ENCODE measurements at places on chromosomes 12 and 14.

DNA sequence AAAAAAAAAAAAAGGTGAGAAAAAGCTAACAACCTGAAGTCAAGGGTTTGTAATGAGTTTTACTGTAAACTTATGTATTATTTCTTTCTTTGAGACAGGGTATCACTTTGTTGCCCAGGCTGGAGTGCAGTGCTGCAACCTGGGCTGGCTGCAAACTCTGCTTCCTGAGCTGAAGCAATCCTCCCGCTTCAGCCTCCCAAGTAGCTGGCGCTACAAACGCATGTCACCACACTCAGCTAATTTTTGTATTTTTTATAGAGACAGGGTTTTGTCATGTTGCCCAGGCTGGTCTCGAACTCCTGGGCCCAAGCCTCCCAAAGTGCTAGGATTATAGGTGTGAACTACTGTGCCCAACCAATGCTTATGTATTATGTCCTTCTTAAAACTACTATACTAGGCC, 9.2 kb downstream of the ATF7 start:
- no peak for DNase-seq

GRCh38 chr12:27696293-27696652, at the start of gene REP15:
Gene REP15 (plus strand): TSS chr12:27696447. CDS start chr12:27696563, 116 bp downstream.
- no peak for DNase-seq

- no peak for DNase-seq
These were observed 19.5 kb downstream of the ARL6IP4 start for GRCh38 chr12:122999986-123000420.

DNA sequence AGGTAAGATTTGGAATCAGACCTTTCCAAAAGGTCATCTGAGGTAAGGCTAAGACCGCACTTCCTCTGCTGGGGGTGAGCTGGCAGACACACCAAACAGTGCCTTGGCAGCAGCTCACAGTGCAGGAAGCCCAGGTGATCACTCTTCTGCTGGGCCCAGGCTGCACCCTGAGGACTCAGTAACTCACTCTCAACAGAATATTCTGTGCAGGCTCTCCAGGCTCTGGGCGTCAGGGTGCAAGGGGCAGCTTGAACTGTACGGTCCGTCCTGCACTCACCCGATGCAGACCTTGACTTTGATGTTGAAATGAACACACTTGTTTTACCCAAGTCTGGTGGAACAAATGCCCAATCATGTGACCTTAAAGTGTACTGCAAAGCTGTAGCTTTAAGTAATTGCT, 6.0 kb downstream of the ALKBH2 start:
- no peak for DNase-seq

DNA sequence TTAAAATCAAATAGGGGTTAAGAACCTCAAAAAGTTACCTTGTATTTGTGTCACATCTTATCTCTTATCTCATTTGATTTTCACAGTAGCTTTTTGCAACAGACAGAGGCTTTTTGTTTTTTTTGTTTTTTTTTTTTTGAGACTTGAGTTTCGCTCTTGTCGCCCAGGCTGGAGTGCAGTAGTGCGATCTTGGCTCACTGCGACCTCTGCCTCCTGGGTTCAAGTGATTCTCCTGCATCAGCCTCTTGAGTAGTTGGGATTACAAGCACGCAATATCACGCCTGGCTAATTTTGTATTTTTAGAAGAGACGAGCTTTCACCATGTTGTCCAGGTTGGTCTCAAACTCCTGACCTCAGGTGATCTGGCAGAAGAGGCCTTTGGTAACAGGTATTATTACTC, 25.7 kb downstream of the RDH12 start:
- no peak for DNase-seq

DNA sequence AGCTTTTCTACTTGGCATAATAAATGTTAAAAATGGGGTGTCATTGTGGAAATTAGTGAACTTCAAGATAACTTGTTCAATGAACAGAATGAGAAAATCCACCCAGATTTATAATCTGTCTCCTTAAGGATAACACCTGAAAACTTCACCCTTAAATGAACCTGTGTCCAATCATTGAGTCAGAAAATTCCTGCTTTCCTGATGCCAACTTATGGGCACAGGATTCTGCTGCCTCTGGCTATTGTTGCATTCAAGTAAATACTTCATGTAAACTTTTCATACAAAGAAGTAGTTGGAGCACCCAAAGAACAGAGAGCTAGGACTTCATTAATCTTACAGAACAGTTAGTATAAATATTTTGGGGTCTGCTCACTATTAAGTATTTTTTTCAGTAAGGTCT, 98.9 kb upstream of the PLEKHA5 start:
- DNase-seq = no peak

DNA sequence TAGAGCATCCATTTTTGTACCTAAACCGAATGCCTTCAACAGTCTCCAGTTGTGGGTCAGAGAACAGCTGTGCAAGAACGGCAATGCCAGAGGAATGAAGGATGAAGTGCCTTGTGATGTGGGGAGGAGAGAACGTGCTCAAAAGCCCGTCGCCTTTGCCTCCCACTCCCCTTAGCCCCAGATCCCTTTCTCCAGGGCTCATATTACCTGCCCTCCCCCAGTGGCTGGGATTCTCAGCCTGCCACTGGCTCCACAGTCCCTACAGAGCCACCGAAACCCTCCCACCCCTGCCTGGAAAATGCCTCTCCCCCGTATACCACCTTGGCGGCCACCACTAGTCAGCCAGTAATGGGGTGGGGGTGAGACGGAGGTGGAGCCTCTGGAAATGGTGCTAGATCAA, 158.5 kb downstream of the ZFP36L1 start:
- no peak for DNase-seq

GRCh38 chr14:72826039-72826438, 67.9 kb downstream of the DPF3 start:
- DNase-seq = no peak

DNA sequence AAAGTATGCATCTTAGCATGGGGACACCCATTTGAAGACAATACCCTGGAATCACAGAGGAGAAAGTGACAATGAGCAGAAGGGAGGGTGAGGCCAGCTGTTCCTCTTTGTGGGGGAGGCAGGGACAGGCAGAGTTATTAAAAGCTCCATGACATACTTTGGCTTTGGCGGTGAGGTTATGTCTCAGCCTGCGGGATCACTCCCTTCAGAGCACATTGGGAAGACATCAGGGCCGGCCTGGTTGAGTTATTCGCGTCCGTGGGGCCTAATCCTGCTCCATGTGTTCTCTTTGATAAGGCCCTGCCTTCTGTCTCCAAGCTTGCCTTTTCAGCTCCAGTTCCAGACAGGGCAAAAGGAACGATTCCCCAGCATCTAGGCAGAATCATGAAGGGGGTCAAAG, 98.8 kb upstream of the NTF3 start:
- DNase-seq = peak; percentile 7

DNA sequence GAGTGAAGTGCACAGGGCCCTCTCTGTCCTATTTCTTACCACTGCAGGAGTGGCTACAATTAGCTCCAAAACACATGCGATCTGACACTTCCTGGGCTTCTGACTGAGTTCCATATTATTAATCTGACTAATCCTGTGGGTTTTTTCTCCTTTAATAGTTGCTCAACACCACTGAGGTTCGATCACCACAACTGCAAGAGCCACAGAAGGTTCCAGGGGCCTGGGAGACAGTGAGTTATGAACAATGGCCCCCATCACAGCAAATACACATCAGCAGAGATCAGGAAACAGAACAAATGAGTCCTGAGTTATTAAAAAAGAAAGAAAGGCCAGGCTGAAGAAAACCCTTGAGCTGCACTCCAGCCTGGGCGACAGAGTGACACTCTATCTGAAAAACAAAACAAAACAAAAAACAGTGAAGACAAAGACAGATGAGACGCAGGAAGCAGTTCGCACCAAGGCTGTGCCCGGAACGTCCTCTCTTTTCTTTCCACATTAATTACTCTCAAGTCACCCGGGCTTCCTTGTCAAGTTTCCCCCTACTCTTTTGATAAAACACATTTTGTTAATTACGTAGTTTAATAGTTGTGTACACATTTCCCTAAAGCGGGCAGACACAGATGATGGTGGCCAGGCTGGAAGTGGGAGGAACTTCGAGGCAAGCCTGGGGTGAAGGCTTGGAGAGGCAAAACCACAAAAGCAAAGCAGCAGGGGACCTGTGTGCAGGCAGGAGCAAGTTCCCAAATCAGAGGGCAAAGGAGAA, 42.7 kb downstream of the CDC42BPB start:
- DNase-seq = peak; percentile 68

- DNase-seq = peak; percentile 42
These were observed 2.2 kb upstream of the DCD start for GRCh38 chr12:54650409-54650808.

GRCh38 chr12:27148791-27149190, 66.4 kb upstream of the C12orf71 start:
- DNase-seq = peak; percentile 8

GRCh38 chr14:104931771-104932675, 7.3 kb downstream of the PLD4 start:
- no peak for DNase-seq

GRCh38 chr12:120376934-120377572, 8.1 kb upstream of the MSI1 start:
- no peak for DNase-seq

DNA sequence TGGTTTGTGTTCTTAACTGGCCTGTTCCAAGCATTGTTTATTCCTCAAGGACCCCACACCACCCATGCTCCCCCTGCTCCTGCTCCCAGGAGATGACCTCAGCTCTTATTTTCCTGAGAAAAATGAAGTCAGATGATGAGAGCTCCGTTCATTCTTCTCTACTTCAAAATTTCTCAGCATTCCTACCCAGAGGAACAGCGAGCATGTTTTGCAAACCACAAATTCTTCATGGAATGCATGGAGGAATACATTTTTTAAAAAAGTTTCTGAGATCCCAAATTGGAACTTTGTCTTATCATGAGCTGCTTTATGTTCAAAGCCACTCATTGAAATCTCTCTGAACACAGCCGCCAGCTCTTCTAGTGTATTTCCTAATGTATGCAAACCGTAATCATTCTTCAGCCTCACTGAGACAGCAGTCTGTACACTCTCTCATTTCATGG, 44.9 kb downstream of the SYNE2 start:
- DNase-seq = no peak

DNA sequence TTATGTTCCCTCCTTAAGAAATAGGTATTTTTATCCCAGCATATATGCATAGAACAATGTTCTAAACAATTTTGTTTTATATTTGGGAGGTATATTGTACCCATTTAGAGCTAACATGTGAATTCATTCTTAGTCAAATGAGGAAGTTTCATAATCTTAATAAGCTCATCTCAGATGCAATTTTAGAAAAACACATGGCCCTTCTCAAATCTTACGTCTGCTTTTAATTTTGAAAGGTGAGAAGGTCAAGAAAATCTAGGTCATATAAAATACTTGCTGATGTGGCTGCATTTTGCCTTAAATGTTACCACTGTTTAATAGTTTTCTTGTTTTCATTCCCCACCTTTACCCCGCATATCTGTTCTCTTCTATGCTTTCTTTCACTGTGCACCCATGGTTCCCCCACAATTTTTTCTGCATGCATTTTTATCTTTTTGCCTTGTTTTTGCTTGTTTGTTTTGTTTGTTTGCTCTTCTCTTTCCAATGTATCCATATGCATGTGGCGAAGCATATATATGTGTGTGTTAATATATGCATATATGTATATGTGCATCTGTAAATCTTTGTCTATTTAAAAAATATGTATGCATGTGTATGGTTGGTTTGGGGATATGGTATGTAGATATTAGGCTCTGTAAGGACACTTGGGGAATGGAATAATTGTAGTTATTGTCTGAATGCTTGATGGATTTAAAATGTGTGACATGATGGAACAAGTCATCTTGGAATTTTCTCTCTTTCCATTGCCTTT, 317.1 kb downstream of the BCAT1 start:
- DNase-seq = no peak

DNA sequence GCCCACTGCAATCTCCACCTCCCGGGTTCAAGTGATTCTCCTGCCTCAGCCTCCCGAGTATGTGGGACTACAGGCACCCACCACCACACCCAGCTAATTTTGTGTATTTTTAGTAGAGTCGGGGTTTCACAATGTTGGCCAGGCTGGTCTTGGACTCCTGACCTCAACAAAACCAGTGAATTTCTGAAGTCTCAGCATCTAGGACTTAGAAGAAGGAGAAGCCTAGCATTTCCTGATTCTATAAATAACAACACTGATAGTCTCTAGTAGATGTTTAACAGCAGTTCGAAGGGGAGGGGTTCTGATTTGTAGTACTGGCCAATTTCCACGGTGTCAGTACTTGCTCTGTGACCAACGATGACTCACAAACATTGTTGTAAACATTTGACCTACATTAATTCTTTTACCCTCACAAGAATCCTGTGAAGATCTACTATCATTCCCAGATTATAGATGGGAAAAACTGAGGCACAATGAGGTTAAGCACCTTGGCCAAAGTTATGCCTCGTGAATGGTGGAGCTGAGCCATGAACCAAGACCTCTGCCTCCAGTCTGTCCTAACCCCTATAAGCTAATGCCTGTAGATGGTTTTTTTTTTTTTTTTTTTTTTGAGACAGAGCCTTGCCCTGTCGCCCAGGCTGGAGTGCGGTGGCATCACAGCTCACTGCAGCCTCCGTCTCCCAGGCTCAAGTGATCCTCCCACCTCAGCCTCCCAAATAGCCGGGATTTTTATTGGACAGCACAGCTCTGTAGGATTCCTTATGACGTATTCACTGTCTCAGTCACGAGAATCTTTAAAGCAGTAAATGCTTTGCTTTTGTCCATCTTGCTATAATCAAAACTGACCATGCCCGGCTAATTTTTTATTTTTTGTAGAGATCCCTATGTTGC, 5.2 kb downstream of the P2RX4 start:
- DNase-seq = peak; percentile 95

- peak; percentile 45 for DNase-seq
These were observed 63.6 kb upstream of the BCL2L14 start for GRCh38 chr12:12007001-12007712.

DNA sequence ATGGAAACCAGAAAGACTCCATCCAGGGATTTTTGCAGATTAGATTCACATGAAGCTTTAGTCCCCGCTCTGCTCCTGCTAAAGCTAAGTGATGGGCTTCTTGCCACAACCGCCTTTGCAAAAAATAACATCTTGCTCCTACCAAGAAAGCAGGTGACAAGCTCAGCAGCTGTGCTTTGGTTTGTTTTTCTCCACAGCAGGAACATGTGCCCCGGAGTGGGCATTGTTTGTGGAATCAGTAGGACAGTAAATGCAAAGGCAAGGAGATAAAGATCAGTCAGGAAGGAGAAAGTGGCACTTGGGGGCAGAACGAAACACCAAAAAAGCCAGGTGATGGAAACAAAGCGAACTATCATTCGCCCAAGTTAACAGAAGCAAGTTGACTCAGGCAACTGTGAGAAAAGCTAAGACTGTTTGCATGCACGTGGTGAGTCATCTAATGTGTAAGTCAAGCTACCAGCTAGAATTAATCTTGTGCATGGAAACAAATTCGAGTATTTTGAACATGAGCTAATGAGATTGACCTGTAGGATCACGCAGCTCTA, 165.5 kb upstream of the PLXNC1 start:
- no peak for DNase-seq

DNA sequence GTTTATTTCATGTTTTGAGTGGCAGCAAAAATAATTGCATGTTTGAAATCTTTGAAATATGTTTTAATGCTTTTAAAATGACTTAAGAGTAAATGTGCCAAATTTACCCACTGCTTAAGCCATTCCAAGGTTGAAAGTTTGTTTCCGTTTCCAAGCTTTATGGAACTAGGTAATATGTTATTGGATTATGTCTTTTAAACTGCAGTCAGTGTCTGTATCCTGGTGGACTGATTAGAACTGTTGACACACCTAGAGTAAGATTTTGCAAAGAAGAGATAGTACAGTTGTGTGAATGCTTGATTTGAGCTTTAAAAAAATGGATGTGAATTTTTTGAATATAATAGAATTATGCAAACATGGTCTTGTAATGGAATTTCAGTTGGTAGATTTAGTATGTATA, 135.1 kb downstream of the DERA start:
- no peak for DNase-seq

- DNase-seq = no peak
These were observed 94.7 kb downstream of the DIP2B start for GRCh38 chr12:50599366-50600095.

- no peak for DNase-seq
These were observed 696.3 kb downstream of the TMEM121 start for GRCh38 chr14:106222731-106223130.

Data from suppressor macrophage treated with lipopolysaccharide for 1 hour (primary cell).